ENCODE measurements at places on chromosomes 13 and 19.

DNA sequence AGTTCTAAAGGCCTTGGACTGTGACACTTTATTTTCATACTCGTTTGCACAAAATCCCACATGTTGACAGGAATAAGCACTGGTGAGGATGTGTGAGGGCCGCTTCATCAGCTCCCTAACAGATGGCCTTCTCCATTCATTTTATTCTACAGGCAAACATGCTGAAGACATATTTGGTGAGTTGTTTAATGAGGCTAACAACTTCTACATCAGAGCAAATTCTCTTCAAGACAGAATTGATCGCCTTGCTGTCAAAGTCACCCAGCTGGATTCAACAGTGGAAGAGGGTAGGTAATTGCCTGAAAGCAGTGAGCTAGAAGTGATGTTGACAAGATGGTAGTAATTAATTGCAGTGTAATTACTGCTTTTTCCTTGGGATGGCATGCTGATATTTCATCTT lies 95.7 kb downstream of the GPR12 start:
- no peak for DNase-seq

GRCh38 chr19:2726904-2727639 lies 5.9 kb upstream of the DIRAS1 start:
- no peak for DNase-seq

DNA sequence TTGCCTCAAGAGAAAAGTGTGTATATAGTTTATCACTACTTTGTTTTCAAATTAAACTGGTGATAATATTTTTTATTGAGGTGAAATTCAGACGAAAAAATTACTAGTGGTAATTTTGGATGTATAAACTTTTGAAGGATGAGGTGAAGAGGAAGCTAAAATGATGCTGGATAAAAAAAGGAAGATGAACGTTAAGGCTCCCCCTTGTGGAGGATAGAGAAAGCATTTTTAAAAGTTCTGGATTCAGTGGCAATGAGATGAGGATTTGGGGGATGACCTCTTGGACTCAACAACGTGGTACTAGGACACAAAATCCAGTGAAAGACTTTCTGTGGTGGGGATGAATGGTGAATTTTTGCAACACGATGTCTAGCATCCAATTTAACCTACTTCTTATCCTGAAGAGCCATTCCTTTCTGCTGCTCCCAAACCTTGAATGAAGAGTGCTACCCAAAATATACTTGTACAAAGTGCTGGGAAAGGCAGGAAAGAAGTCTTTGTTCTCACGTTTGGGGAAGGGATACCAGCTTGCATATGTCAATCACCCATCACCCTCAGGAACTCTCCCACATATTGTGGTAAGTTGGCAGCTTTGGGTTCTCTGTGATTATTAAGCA lies 7.3 kb upstream of the SIGLEC5 start:
- DNase-seq, result no peak

DNA sequence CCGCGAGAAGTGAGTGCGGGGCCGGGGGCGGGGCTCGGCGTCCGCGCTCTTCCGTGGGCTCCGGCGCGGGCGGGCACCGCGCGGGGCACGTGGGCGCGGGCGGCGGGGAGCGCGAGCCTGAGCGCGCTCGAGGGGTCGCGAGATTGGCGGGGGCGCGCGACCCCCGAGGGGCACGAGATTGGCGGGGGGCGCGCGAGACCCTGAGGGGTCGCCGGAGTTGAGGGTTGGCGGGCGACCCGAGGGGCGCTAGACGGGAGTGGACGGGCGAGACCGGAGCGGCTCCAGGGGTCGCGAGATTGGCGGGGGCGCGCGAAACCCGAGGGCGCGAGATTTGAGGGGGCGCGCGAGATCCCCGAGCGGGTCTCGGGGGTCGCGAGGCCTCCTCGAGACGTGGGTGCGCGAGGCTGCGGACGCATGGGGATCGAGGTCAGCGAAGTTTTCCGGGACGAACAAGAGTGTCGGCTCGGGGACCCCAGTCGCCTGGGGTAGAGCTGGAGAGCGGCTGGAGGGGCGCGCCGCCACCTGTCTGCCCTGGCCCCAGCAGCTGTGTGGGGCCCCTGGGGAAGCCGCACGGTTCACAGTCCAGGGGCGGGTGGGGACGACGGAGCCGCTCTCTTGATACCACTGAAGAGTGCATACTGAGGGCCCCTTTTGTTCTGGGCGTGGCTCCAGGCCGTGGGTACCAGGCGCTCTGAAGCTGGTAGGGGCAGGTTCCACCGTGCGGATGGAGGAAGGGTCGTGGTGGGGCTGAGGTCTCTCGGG lies 682 bp downstream of the SSBP4 start:
- DNase-seq, result peak; percentile 20

DNA sequence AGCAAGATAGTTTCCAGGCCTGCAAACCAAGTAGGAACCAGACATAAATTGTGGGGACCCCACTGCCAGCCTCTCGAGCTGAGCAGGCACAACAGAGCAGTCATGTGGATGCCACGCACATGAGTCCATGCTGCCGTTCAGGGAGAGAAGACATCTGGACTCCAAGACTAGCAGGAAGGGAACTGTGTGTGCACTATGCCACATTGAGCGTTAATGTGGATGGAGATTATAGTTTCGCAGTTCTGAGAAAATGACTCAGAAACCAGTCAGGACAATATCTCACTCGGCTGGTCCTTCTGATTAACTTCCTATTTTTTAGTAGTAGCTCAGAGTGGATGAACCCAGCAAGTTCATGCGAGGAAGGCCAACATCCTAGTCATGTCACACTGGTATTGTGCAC lies 124.9 kb downstream of the CRYL1 start:
- DNase-seq, result no peak

DNA sequence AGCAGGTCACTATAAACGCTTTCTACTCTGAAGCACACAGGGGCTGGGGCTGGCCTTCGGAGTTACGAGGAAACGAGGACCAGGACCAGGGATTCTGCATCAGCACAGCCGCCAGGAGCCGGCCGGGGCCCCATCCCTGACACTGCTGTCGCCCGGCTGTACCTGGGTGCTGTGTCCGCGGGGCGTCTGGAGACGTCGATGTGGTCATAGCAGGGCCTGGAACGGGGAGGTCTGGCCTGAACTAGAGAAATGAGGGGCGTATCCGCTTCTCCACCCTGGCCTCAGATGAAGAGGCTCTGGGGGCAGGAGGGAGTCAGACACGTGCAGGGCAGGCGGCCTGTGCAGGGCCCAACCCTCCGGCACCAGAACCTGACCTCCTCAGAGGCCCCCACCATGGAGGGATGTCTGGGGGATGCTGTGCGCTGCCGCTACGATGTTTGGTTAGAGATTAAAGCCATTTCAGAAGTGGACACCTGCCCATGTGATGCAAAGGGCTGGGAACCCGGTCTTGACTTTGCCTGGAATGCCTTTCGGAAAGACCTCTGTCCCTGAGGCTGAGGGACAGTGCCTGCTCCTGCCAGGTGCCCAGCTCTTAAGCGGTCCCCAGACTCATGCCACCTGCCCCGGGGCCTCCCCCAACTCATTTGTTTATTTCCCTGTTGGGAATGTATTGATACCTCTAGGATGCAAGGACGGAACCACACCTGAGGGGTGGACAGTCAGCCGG lies 21.4 kb downstream of the GAS6 start:
- DNase-seq, result no peak

DNA sequence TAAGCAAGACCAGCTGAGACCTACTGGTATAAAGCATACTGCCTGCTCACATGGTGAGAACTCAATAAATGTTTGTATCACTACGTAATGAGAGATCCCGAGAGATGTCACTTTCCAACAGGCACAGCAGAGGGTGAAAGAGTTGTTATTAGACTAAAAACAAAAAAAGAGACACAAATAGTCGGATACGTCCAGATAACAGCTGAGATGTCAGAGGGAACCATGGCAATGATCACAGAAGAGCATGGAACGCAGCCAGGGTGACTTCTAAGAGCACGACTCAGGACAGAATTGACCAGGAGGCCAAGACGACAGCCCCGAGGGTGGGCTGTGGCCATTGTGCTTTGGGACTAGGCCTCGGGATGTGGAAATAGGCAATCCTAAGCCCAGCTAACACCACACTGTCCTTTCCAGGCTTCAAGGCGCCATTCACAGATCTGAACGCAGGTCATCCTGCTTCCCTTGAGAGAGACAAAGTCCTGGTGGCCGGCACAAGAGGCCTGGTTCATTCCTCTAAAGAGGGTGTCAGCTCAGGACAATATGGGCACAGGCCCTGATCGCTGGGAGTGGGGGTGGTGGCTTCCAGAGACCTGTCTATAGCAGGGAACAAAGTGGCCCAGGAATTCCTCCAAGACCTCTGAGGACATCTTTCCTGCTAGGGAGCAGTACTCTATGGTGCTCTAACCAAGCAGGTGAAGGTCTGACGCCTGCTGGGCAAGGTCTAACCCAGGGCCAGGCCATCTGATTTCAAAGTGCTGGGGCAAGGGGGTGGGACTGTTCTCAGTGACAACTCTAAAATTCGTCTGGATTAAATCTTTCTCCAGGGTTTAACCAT lies 3.2 kb downstream of the SH3GL1 start:
- no peak for DNase-seq

- DNase-seq, result no peak
Measured at GRCh38 chr13:21759463-21759862, 88.6 kb downstream of the FGF9 start.

DNA sequence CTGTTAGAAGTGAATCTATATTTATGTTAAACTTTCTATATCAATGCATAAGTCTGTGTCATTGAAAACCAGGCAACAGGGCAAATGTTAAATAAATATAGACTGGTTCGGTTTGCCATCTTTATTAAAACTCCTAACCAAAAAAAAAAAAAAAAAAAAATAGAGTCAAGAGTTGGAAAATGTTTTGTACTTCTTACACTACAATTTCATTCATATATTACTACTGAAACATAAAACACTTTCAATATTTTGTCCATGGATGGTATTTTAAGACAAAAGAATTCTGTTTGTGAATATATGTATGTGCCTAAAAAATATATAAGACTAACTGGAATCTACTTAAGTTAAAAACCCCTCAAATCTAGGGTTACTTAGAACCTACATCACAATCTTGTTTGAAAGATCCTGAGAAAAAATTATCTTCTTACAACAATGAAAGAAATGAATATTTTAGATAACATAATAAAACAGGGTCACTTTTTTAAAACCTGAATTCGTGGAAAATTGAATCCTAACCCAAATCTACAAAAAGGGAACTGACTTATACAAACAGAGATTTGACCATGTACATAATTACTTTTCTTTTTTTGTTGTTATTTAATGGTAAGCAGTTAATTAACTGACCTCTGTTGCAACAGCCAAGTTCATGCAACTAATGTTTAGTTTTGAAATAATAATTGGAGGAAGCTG lies 5.1 kb downstream of the DACH1 start:
- no peak for DNase-seq

GRCh38 chr19:48203222-48203793 lies 32.8 kb downstream of the ZSWIM9 start:
- DNase-seq, result no peak

- no peak for DNase-seq
Measured at GRCh38 chr19:41739361-41739760, 16.0 kb upstream of the CEACAM6 start.

DNA sequence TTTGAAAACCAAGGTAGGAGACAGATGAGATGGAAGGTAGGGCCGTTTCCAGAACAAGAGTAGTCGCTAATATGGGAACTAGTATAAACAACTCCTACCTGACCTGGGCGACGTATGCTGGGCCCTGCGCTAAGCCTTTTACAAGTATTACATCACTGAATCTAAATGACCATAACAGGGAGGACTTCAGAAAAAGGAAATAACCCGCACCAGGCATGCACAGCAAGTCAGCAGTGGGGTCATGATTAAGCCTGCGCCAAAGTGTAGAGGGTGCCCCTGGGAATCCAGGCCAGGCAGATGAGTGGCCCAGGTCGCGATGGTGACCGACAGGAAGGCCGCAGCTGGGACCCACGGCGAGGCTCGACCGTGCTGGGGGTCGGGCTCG lies 613 bp downstream of the ATP13A1 start:
- no peak for DNase-seq

- DNase-seq, result no peak
Measured at GRCh38 chr19:45462174-45462573, 5.6 kb upstream of the FOSB start.

GRCh38 chr19:32873247-32873959 lies 3.8 kb upstream of the SLC7A9 start:
- DNase-seq, result no peak

GRCh38 chr19:52188822-52189734 lies 774 bp upstream of the PPP2R1A start:
- peak; percentile 15 for DNase-seq

DNA sequence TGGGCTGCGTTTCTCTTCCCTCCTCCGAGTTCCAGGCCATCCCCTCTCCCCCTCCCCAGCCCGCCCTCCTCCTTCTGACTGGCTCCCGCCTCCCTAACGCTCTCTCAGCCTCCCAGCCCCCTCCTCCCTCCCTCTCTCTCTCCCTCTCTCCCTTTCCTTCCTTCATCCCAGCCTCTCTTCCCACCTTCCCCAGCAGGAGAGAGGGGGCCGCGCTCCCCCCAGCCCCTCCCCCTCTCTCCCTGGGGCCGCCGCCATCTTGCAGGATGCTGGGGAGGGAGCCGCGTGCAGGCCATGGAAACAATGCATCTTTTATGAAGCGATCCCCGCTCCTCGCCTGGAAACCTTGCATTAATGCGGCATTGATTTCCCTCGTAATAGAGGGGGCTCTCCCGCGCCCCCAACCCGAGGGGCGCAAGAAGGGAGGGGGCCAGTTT lies 42.6 kb upstream of the ADGRL1 start:
- DNase-seq, result peak; percentile 58

GRCh38 chr13:86559901-86560300 lies 760.7 kb upstream of the SLITRK6 start:
- DNase-seq, result no peak

DNA sequence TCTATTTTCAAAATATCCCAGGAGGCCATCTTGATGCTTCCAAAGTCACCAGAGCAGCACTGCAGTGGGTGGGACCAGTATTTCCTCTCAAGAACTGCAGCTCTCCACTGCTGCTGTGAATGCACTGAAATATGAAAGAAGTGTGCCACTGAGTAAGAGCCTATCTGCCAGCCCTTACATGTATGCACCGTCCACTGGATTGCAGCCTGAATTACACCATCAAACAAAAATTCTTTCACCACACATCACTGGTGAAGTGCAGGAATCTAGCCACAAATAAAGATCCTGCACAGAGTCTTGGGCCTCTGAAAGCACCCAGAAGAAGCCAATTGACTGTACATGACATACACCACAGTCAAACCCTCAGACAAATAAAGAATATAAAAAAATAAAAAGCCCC lies 249.0 kb downstream of the LHFPL6 start:
- no peak for DNase-seq

- DNase-seq, result peak; percentile 76
Measured at GRCh38 chr19:14418856-14419105, 360 bp downstream of the DDX39A start.

DNA sequence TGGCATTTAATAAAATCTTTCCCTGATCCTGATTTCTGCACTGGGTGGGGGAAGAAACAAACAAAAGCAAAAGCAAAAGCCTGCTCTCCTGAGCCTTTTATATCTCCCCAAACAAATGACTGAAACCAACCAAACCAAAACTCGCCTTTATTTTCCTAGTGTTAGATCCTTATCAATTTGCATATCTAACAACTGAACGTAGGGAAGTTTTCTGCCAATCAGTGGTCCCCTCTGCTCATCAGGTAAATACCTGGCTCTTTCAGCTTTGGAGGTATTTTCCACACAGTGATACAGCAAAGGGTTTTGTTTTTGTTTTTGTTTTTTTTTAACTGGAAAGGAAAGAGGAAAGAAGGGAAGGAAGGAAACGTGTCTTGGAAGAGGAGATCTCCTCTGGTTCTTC lies 3.3 kb downstream of the AMER2 start:
- no peak for DNase-seq

Data from progenitor cell of endocrine pancreas (in vitro differentiated cells).